Stimulated activated CD8-positive, alpha-beta memory T cell treated with anti-CD3 and anti-CD28 coated beads, Interleukin-15, amount 100 ng/mL, for 4 hours (primary cell): ENCODE measurements at places on chromosomes 13 and 19.

DNA sequence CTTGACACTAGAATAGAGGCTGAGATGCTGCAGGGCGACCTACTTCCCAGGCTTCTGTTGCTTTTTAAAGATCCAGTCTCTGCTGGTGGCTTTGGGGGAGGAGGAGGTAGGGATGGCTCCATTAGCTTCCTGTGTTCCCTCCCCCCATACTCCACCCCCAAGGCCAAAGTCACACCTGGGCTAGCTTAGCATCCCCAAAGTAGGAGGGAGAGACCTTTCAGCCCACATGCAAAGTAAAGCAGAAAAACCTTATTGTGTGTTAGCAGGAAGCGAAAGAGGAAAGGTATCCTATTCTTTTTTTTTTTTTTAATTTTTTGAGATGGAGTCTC, 3.2 kb upstream of the TNPO2 start:
- no peak for DNase-seq

GRCh38 chr19:7500811-7501450, 12.1 kb upstream of the PEX11G start:
- no peak for DNase-seq

DNA sequence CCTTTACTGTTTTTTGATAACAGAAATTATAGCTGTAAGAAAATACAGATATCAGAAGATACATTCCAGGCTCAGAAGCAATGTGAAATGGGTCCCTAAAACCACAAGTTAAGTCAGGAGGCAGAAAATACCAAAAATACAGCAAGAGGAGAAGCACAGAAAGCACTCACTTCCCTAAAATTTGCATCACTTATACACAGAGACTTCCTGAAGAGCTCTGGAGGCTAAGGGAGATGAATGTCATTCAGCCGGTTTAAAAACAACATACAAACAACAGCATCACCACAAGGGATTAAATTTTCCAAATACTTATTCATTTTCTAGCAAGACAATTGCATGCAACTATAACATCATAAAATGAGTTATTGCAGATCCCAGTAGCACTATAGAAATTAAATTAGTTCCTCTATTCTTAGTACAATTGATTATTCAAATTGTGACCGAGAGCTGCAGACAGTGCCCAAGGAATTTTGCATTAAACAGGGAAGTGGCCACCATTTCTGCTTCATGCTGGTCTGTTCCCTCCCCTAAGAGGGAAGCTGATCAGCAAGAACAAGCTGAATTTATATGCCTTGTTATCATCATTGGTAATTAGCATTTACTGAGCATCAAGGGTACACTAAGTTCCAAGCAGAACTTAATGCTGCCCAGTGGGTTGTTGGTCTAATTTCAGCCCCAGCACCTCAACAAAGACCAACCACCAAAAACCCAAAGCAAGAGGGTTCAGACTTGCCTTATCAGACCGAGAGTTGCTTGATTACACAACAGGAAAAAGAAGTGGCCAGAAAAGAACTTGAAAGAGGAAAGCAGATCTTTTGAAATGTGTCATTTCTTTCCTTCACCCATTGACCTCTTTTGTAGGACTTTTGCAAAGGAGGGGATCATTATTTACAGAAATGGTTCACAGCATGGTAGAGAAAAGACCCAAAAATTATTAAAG, 140.7 kb downstream of the KCTD12 start:
- no peak for DNase-seq

DNA sequence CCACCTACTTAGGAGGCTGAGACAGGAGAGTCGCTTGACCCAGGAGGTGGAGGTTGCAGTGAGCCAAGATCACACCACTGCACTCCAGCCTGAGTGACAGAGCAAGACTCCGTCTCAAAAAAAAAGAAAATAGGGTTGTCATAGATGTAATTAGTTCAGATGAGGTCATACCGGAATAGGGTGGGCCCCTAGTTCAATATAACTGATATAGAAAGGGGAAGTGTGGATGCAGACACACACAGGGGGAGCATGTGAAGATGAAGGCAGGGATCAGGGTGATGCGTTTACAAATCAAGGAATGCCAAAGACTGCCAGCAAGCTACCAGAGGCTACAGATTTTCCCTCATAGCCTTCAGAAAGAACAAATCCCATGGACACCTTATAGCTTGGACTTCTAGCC, 24.3 kb upstream of the EEF1AKMT1 start:
- DNase-seq = no peak

- DNase-seq = no peak
Observed at GRCh38 chr13:93740334-93740733, 513.7 kb downstream of the GPC6 start.

GRCh38 chr13:42375663-42376062, 103.7 kb downstream of the AKAP11 start:
- no peak for DNase-seq

GRCh38 chr13:75879656-75880055, 243.5 kb downstream of the LMO7 start:
- no peak for DNase-seq

DNA sequence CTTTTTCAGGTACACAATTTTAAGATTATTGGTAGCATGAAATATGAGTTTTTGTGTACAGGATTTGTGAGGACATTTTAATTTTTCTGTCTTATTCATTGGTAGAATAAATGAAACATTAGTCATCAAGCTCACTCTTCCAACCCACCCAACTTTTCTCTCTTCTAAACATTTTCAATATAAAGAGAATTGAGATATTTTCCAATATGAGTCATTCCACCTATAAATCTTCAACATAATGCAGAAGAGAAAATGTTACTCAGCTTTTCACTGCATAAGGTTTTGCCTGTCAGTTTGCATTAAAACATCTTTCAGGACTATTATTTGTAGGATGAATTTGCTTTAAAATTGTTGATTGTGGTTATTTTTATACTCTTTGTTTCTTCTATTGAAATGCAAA, 330.7 kb downstream of the PCDH20 start:
- no peak for DNase-seq

DNA sequence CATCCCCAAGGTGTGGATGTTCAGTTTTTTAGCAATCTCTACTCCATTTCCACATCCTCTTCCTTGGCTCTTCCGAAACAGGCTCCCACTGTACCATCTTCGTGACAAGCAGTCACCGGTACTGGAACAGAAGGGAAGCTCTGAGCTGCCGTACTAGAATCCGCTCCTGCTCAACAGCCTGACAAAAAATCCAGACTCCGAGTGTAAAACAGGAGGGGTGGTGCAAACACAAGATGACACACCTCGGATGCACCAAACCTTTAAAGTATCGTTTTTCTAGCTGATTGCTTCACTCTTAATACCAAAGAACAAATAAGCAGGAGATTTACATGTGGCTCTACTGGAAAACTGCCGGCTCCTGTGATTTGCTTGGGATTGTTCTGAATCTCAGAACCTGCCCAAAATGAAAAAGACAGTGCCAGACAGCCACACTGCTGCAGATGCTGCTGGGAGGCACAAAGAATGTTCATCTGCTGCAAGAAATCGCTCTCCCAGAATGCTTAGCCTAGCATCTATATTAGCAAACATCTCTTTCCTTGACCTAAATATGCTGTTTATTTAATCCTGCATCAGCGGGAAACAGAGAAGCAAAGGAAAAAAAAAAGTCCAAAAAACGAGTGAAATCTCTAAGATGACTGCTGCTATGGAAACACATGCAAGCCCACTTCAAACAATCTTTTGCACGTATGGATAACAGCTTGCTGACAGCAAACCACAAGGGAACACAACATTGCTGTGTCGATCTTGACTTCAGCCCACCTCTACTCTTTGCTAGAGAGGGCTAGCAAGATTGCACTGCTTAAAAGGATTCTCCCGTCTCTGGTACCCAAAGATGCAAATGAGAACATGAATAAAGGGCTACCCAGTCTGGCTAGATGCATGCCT, 38.0 kb upstream of the DOCK9 start:
- DNase-seq = no peak

DNA sequence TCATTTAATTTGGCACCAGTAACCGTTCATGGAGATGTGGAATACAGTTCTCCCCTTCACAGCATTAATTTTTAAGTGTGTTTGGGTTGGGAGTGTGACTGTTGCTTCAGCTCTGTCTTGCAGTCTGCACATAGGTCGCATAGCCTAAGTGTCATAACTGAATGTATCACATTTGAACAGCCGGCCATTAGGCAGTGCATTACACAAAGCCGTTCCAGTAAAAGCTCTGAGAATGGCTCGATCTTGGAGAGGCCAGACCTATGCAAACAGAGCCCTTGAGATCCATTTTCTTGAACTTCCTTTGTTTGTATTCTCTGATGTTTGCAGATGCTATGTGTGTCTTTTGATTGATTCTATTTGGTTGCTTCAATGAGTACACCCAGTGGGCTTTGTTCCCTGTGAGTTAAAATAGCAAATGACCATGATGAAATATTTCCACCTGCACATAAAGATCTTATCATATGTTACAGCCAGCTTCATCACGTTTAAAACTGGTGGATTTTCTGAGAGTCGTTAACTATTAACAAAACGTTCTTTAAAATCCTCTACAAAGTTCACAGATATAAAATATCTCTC, 1104.9 kb upstream of the SLC10A2 start:
- DNase-seq = no peak

DNA sequence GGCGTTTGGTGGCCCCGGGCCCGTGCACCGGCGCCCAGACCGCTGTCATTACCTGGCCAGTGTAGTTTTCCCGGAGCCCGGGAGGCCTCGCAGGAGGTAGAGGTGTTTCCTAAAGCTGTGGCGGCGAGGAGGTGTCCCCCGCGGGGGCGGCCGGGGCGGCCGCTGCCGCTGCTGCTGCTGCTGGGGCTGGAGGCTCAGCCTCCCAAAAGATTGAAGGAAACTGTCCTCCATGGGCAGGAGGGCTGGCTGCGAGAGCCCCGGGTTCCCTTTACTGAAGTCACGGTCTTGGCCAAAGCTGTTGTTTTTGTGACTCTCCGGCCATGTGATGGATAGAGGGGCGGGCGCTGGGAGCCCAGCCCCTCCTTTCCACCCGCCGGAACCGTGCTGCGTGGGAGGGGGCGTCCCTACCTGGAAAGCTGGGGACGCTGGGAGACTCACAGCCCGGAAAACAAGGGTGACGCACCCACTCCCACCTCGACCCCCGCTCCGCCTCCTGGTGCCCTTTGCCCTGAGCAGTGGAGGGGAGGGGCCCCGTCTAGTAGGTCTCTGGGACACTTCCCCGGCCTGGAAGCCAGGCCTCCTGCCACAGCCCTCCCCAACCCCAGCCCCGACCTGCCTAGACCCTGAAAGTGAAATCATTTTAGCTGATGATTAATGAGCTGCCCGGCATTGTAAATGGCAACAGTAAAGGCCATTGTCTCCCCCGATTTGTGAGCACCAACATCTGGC, at the start of gene N4BP2L1:
Gene N4BP2L1 (minus strand): TSS at position 279 of the 729 bp plus-strand sequence. CDS start 48 bp downstream, at position 231.
- peak; percentile 83 for DNase-seq

DNA sequence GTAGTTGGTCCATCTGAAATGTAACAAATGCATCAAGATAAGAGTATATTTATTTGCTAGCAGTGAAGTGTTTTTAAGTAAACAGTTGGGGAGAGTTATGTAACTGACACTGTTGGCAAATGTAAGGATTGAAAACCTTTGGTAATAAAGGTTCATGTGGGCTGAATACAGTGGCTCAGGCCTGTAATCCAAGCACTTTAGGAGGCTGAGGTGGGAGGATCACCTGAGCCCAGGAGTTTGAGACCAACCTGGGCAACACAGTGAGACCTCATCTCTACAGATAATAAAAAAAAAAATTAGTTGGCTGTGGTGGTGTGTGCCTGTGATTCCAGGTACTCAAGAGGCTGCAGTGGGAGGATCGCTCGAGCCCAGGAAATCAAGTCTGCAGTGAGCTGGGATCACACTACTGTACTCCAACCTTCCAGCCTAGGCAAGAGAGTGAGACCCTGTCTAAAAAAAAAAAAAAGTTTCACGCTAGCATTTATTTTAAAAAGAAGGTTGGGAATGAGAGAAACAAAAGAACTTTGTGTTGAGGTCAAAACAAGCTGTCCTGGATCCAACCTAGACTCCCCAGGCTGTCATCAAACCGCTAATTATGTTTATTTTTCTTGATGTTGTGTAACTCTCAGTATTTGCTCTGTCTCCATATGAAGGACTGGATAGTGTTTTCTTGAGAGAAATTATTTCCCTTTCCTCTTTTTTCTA, 20.7 kb downstream of the SETDB2 start:
- no peak for DNase-seq

DNA sequence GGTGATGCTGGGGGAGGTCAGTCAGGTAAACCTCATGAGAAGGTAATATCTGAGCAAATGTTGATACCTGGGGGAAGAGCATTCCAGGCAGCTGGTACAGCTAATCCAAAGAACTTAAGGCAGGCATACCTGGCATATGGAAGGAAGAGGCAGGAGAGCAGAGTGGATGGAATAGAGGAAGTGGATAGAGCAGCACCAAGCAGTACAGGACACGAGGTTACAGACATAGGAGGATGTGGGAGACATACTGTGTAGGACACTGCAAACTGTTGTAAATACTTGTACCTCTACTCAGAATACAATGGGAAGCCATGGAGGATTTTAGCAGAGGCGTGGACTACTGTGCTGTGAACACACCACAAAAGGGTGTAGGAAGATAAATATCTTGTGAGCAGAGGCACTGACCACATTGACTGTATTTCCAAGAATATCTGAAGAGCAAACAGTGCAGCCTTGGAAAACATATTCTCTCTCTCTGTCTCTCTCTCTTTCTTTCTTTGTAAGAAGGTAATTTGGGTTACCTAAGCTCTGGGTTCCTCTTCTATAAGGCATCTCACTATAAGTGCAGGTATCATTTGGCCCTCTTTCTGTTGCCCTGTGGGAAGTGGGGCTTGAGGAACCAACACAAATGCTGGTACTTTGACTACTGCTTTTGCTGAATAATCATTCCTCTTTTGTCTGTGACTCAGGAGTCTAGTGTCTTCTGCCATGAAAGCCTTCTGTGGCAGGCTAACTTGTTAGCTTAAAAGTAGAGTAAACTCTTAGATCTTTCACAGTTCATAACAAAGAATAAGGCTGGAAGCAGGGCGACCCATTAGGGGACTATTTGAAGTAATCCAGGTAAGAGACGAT, 238.0 kb downstream of the VWA8 start:
- no peak for DNase-seq

GRCh38 chr19:17975032-17975431, 8.1 kb downstream of the KCNN1 start:
- DNase-seq = no peak
